ENCODE measurements at places on chromosomes 3 and 15.

- no peak for DNase-seq
Observed at GRCh38 chr3:878746-879145, 214.1 kb upstream of the CNTN6 start.

- no peak for DNase-seq
Observed at GRCh38 chr15:29835301-29835700, 13.0 kb upstream of the TJP1 start.

GRCh38 chr15:65332391-65333147, 28.1 kb downstream of the RNU5B-1 start:
- no peak for DNase-seq

DNA sequence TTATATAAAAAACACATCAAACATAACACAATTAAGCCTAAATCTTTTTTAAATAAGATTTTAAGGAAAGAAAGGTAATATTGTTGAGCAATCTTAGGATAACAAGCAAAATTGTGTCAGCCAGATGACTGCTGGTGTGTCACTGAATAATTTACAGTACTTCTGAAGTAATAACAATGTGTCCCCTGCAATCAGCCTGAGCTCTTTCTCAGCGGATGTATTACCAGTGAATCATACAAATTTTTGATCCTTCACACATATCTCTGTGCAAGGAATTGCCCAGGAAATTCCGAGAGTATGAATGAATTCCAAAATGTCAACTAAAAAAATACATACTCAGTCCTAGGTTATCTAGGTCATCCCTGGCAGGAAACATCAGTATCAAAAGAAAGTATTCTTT, 76.6 kb upstream of the PTX3 start:
- no peak for DNase-seq

- no peak for DNase-seq
Observed at GRCh38 chr15:45347033-45347432, 31.3 kb downstream of the GATM start.

Measured in activated CD4-positive, alpha-beta T cell treated with anti-CD3 and anti-CD28 coated beads for 48 hours (primary cell).